Suppressor macrophage (primary cell): ENCODE measurements at places on chromosomes 13 and 19.
A peak's percentile ranks its signal among the peaks of the same experiment; 100 is the strongest.

DNA sequence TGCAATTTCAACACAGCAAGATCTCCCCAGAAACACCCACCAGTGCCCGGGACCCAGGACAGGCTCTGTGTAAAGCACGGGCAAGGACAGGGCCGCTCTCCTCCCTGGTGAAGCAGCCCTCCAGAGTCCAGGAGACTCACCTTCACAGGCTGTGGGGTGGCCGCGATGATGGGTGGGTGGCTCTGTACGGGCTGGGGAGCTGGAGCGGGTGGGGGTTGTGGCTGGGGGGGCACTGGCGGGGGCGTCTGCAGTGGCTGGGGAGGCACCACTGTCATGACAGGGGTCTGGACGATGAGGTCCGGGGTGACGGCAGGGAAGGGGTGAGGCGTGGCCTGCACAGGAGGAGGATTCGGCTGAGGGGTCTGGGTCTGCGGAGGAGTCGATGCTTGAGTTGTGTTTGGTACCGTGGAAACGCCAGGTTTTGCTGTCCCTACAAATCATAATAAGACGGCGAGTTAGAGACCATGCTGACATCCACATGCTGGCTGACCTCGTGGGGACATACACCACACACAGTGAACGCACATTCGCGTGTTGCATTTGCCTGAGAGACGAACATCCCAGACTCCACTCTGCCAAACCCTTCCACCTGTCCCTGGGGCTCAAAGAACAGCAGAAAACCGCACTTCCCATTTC, 33.1 kb upstream of the EPHX3 start:
- DNase-seq = no peak

- DNase-seq = no peak
Measured at GRCh38 chr13:109336730-109337129, 449.7 kb downstream of the IRS2 start.

DNA sequence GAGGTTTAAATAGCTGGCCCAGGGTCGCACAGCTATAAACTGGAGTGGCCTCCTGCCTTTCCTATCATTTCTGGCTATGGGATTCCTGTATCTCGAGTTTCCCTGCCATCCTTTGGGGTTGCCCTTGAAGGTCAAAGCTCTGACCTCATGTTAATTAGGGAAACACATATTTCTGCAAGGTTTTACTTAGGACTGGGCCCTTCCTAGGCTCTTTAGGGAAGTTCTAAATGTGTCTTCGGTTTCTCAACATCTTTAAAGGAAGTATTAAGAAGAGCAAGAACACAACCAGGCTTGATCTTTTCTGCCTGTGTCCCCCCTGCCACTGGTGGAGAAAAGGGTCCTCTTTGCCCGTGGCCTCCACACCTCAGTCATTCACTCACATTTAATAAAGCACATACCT, 10.8 kb downstream of the LCP1 start:
- DNase-seq = peak; percentile 67

DNA sequence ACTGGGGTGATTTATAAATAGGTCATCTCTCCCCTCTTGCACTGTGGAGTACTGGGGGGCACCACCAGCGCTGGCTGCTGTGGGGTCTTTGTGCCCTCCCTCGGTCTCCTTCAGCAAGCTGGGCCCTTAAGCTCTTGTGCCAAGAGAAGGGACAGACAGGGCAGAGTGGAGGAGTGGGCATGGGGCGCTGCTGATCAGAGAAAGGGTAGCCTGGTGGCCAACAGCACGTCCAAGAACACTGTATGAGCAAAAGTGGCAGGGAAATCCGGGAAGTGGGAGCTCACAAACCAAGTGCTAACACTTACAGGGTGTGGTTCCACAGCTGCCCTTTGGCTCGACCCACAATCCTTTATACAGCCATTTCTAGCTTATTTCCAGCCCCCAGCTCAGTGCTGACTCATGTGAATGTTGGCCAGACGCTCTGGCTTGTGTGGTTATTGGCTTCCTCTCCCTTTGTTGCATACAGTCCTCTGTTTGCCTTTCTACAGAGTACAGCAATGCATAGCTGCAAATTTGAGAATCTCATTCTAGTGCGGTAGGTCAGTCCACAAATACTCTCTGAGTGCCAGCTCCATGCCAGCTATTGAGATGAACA, 298.8 kb downstream of the SHISA2 start:
- DNase-seq = no peak

DNA sequence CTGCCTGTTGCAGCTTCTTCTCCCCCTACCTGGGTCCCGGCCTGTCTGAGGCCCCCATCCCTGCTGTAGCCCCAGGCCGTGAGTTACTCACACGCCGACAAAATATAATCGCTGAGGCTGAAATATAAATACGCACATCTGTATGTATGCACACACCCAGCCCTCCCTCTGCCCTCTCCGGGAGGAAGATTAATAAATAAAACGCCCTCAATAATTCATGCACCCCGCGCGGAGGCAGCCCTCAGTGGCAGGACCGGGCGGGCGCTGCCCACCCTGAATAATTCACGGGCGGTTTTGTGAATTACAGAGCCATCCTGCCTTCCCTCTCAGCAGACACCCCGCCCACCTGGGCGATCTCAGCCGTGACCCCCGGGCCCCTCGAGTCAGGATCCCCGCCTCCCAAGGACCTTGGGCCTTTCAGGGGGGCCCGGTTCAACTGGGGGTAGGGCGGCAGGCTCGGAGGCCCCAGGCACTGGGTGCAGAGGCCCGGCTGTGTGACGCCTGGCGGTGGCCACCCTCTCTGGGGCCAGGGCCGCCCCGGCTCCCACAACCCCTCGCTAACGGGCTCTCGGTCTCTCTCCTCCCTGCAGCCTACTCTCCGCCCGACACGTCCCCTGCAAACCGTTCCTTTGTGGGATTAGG, 24.2 kb downstream of the SMIM24 start:
- DNase-seq = no peak
